ENCODE measurements at places on chromosomes 5 and 9. TPM values are rescaled to one million over a fixed set of nuclear protein-coding genes. Genes with fewer than 3 reads are reported as not detected.

- no peak for DNase-seq
Measured at GRCh38 chr9:18920141-18921084, 112.6 kb downstream of the SAXO1 start.

- no peak for DNase-seq
Measured at GRCh38 chr9:124358631-124359030, 56.6 kb downstream of the PSMB7 start.

GRCh38 chr9:134210511-134210907 lies 46.1 kb upstream of the RNU6ATAC start:
- DNase-seq = no peak

DNA sequence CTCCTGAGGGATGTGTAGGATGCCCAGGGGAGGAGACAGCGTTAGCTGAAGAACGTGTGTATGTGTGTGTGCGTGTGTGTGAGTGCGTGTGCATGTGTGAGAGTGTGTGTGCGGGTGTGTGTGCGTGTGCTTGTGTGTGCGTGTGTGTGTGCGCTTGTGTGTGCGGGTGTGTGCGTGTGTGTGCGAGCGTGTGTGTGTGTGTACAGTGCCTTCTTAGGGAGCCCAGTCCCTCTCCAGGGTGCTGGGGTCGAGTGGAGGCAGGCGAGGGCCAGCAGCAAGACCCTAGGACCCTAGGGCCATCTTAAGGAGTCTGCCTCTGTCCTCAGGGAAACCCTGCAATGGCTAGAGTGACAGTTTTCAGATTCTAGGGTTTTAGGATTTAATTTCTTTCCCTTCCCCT lies 26.0 kb upstream of the STXBP1 start:
- no peak for DNase-seq

GRCh38 chr9:2655411-2655901 lies 33.9 kb downstream of the VLDLR start:
- no peak for DNase-seq

- no peak for DNase-seq
Measured at GRCh38 chr9:120937127-120937526, 10.5 kb upstream of the TRAF1 start.

DNA sequence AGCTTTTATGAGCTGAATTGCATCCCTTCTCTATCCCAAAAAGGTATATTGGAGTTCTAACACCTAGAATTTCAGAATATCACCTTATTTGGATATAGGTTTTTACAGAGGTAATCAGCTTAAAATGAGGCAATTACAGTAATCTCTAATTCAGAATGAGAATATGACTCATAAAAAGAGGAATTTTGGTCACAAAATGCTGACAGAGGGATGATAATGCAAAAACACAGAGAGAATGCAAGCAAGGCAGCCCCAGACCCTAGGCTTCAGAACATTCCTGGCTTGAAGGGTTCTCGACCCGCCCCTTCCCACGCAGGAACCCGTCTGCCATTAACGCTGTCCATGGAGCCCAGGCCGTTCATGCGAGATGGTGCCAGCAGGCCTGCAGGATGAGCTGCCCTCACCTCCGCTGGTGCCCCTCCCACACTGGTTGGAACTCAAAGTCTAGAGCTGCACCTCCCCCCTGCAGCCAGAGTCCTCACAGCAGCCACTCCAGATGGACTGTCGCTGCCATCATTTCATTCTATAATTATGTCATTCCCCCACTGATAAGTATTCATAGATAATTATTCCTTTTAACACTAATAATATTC lies 1173.4 kb upstream of the ACO1 start:
- no peak for DNase-seq

- no peak for DNase-seq
Measured at GRCh38 chr9:131585375-131585774, 40.1 kb downstream of the PRRT1B start.

GRCh38 chr5:173691931-173692330 lies 75.5 kb upstream of the BOD1 start:
- DNase-seq = no peak

Gene PTRH1
- total RNA-seq = 21.7 TPM

Gene SLC6A3
- total RNA-seq = not detected

Gene SPATA31C1
- not detected for total RNA-seq

Gene NUDT12
- total RNA-seq = 10.4 TPM

Data from gastrocnemius medialis (tissue), 4 donors.